B cell (primary cell): ENCODE measurements at places on chromosomes 3 and 15. TPM values are rescaled to one million over a fixed set of nuclear protein-coding genes. Genes with fewer than 3 reads are reported as not detected.

GRCh38 chr3:11651477-11651876, 7.8 kb upstream of the VGLL4 start:
- H3K36me3 ChIP-seq, result no peaks in the 10 kb centered on the region
- peaks cover 3% of the 10 kb centered on the region for H3K4me1 ChIP-seq
- no peak overlapping the region for H3K27ac ChIP-seq
- H3K4me3 ChIP-seq, result no peak overlapping the region
- H3K27me3 ChIP-seq, result no peaks in the 10 kb centered on the region

DNA sequence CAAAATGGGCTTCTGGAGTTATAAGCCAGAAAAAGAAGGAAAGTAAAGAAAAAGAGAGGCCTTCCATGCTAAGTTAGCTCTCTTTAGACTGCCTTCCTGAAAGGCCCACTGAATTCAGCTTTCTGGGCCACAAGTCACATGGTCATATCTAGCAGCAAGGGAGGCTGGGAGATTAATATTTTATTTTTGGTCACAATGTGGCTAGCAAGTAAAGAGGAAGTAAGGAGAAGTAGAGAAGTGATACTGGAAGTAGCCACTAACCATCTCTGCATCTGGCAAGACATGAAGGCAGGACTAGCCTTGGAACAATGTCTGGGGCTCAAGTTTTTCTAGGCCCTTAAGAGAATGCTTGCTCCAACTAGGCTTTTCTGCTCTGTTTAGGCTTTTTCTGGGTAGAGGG, 81.8 kb upstream of the UBE2E1 start:
- peak; percentile 20 for DNase-seq
- H3K4me3 ChIP-seq, result no peak overlapping the region
- no peaks in the 10 kb centered on the region for H3K27me3 ChIP-seq
- H3K27ac ChIP-seq, result no peak overlapping the region

TRIM42 gene
- not detected in 2 replicates for total RNA-seq

DNA sequence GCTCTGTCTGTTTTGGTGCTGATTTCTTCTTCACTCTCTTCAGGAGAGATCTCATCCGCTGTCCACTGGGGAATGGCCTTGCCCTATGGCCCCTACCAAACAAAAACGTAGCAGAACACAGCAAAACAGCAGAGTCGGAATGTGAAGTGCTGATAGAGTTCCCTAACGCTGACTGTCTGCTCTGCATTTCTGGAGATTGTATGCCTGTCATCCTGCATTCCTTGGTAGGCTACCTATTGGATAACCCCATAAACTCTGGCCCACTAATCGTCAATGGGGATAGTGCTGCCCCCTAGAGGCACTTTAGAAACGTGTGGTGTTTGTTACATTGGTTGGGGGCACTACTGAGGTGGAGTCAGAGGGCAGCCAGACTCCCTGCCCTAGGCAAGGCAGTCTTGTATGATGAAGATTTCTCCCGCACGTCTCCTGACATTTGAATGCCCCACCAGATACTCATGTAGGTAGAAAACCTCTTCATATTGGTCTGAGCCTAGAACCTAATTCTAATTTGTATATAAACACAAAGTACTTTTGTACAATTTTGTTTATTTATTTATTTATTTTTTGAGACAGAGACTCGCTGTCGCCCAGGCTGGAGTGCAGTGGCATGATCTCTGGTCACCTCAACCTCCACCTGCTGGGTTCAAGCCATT, 15.6 kb upstream of the MAGEF1 start:
- H3K4me1 ChIP-seq, result no peaks in the 10 kb centered on the region
- H3K27ac ChIP-seq, result no peak overlapping the region
- H3K4me3 ChIP-seq, result no peak overlapping the region
- peak; percentile 74 for DNase-seq
- peaks cover 5% of the 10 kb centered on the region for H3K27me3 ChIP-seq

INKA1 gene
- total RNA-seq, result 25.8 and 28.2 TPM in 2 replicates

GRCh38 chr15:68335251-68335650, 57.7 kb downstream of the FEM1B start:
- no peak overlapping the region for H3K27ac ChIP-seq
- no peak for DNase-seq
- H3K4me1 ChIP-seq, result no peaks in the 10 kb centered on the region
- no peak overlapping the region for H3K4me3 ChIP-seq
- H3K36me3 ChIP-seq, result no peaks in the 10 kb centered on the region
- no peaks in the 10 kb centered on the region for H3K27me3 ChIP-seq

TSC22D2 gene
- 45.9 and 48.5 TPM in 2 replicates for total RNA-seq

GABRB3 gene
- not detected in 2 replicates for total RNA-seq

DNA sequence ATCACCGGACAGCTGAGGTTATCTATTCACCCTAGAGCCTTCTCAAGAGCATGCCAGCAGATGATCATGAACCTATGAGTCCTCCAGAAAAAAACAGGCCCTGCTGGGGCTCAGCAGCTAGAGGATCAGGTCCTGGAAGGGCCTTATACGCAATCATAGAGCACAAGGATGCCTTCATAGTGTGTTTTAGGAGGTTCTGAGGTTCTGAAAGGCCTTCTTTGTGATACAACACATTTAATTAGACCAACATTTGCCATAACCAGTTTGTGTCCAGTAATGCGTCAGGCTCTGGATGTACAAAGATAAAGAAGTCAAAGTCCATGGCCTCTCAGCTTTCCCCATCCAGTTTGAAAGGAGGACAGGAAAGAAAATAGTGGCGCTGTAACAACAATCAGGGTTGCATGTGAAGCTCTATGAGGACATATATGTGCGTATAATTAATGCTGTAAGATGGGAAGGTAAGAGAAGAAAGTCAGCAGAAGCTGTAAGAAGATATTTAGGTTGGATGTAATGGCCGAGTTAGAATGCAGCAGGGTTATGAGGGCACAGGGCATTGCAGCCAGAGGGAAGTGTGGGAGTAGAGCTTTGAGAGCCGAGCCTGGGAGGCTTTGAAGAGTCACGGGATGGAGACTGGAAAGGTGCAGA, 302.6 kb upstream of the TBL1XR1 start:
- no peaks in the 10 kb centered on the region for H3K36me3 ChIP-seq
- H3K4me3 ChIP-seq, result no peak overlapping the region
- no peaks in the 10 kb centered on the region for H3K4me1 ChIP-seq
- no peak for DNase-seq

GRCh38 chr3:131796111-131796510, 238.7 kb downstream of the CPNE4 start:
- H3K27me3 ChIP-seq, result peaks cover 4% of the 10 kb centered on the region
- no peak for DNase-seq
- no peak overlapping the region for H3K4me3 ChIP-seq

GRCh38 chr3:61903931-61904657, 342.7 kb downstream of the PTPRG start:
- H3K27me3 ChIP-seq, result no peaks in the 10 kb centered on the region
- H3K27ac ChIP-seq, result no peak overlapping the region
- no peaks in the 10 kb centered on the region for H3K4me1 ChIP-seq
- H3K36me3 ChIP-seq, result no peaks in the 10 kb centered on the region

EBLN2 gene
- total RNA-seq, result 10.2 and 13.4 TPM in 2 replicates

GRCh38 chr3:42749753-42750231, 23.3 kb downstream of the CCDC13 start:
- peak; percentile 20 for DNase-seq
- no peaks in the 10 kb centered on the region for H3K27me3 ChIP-seq
- H3K4me1 ChIP-seq, result peaks cover 3% of the 10 kb centered on the region
- H3K27ac ChIP-seq, result no peak overlapping the region
- H3K36me3 ChIP-seq, result no peaks in the 10 kb centered on the region

DNA sequence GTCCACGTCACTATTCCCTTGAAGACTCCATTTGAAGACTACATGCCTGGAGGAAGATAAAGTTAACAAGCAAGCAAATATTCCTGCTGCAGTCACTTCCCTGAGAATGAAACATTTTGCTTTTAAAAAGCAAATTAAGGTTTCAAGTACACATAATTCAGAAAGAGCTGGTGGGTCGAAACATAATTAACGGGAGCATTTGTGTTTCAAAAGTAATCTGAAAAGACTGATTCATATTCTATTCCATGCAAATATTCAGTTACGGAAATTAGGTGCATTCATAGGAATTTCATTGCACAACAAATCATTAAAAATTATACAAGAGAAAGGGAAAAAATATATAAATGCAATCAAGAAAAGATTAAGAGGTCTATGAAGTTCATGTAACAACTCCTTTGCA, 260.9 kb downstream of the NEK10 start:
- DNase-seq, result no peak
- H3K4me1 ChIP-seq, result no peaks in the 10 kb centered on the region
- no peak overlapping the region for H3K4me3 ChIP-seq
- no peaks in the 10 kb centered on the region for H3K27me3 ChIP-seq
- H3K36me3 ChIP-seq, result no peaks in the 10 kb centered on the region
- H3K27ac ChIP-seq, result no peak overlapping the region

DNA sequence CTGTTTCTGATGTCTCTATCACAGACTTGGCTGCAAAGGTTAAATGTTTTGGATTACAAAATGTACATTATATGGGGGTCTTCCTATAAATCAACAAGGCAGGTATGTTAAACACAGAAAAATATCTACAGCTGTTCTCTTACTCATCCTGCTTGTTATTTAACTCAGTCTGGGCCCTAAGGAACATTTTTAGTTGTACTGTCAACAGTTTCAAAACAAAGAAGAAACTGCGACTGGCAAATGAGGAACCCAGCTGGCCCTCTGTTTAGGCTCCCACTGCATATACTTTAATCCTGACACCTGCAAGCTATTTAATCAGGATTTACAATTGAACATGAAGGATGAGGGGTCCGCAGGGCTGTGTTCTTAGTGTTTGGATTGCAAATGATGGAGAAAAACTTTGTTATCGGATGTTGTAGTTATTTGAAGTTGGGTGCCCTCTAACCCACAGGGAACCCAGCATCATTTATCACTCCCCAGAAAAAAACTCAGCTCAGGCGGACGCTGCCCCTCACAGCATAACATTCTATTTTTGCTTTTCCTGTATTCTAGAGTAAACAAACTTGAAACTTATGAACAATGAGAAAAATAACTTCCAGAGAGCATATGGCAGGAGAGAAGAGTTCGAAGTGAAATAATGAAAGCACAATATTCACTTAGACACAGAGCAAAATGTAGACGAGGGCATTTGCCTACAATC, 91.2 kb downstream of the POLR2M start:
- no peaks in the 10 kb centered on the region for H3K36me3 ChIP-seq
- H3K4me3 ChIP-seq, result no peak overlapping the region
- H3K27ac ChIP-seq, result no peak overlapping the region
- H3K4me1 ChIP-seq, result no peaks in the 10 kb centered on the region
- no peak for DNase-seq

CLDN16 gene
- total RNA-seq, result not detected in 2 replicates

PLIN1 gene
- 0.53 and 1.2 TPM in 2 replicates for total RNA-seq

GRCh38 chr3:126845920-126846715, 136.8 kb upstream of the PLXNA1 start:
- H3K27ac ChIP-seq, result no peak overlapping the region
- no peaks in the 10 kb centered on the region for H3K27me3 ChIP-seq
- no peak overlapping the region for H3K4me3 ChIP-seq
- H3K4me1 ChIP-seq, result no peaks in the 10 kb centered on the region

MUSTN1 gene
- total RNA-seq, result 0.79 and 5.1 TPM in 2 replicates

CP gene
- total RNA-seq, result not detected in 2 replicates

DNA sequence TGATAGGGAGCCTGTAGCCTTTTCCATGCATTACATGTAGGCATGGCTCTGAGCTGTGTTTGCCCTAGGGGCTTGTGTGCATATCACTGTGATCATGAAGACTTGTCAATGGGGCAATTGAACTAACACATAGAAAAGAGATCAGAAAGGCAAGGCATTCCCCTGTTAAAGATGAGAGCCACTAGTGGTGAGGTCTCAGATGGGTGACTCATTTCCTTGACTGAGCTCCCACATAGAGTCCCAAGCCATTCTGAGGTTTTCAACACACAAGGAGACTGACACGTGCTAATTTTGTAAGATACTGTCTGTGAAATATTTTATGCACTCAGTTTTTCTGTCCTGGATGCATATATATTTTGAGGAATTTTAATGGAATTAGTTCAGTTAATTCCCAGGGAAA, 53.8 kb downstream of the SAMMSON start:
- H3K27me3 ChIP-seq, result no peaks in the 10 kb centered on the region
- DNase-seq, result no peak
- H3K4me1 ChIP-seq, result no peaks in the 10 kb centered on the region
- no peaks in the 10 kb centered on the region for H3K36me3 ChIP-seq
- H3K27ac ChIP-seq, result no peak overlapping the region

WDR49 gene
- total RNA-seq, result 0.73 and 1.4 TPM in 2 replicates

GRCh38 chr3:61616586-61616985, 55.2 kb downstream of the PTPRG start:
- H3K36me3 ChIP-seq, result no peaks in the 10 kb centered on the region
- no peaks in the 10 kb centered on the region for H3K4me1 ChIP-seq
- no peak for DNase-seq
- H3K27ac ChIP-seq, result no peak overlapping the region
- H3K27me3 ChIP-seq, result no peaks in the 10 kb centered on the region

C3orf62 gene
- total RNA-seq, result 7.8 and 10.4 TPM in 2 replicates
